CD4-positive, alpha-beta T cell treated with Interleukin-15 for 4 hours (primary cell): ENCODE measurements at places on chromosomes 3 and 15.

- DNase-seq: no peak
Observed at GRCh38 chr15:62503451-62503850, 338.4 kb upstream of the C2CD4B start.

DNA sequence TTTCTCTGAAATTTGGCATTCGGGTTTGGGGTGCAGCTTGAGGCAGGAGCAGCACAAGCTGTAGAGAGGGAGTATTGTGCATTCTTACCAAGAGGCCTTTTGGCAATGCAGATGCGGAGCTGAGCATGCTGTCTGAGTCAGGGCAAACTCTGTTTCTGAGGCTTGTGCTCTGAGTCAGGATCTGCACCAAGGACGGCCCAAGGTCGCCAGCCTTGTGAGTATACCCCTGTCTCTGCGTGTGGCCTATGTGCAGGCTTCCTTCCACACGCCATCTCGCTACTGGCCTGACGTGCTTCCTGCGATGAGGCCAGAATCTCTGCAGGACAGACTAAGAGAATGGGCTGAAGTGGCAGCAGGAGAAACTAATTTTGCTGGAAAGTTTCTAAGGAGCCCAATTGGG is 83.8 kb upstream of the ROPN1 start:
- DNase-seq: no peak

DNA sequence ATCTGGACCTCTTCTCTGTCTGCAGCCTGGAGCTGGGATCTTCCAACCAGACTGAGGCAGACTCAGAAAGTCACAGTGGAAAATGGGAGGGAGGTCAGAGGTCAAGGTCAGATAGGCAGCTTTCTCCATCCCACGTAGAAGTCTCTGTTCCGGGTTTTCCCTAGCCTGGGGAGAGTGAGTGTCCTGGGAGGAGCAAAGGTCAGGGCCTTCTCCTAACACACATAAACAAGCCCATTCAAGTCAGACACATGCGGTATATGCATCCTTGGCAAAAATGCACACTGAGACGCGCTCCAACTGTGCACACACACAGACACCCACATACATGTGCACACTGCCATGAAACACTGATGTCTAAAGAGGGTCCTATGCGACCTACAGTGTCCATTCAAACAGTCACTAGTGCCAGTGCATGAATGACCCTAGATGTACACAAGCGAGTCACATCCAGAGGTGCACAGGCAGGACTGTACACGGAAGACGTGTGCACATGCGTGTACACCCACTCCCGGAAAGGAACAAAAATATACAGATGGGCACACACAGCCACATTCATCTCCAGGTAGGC is 681 bp downstream of the TWF2 start:
- no peak for DNase-seq

GRCh38 chr15:95866711-95867440 is 463.6 kb upstream of the NR2F2 start:
- no peak for DNase-seq

- no peak for DNase-seq
Observed at GRCh38 chr3:15606434-15606891, 4.9 kb downstream of the BTD start.

DNA sequence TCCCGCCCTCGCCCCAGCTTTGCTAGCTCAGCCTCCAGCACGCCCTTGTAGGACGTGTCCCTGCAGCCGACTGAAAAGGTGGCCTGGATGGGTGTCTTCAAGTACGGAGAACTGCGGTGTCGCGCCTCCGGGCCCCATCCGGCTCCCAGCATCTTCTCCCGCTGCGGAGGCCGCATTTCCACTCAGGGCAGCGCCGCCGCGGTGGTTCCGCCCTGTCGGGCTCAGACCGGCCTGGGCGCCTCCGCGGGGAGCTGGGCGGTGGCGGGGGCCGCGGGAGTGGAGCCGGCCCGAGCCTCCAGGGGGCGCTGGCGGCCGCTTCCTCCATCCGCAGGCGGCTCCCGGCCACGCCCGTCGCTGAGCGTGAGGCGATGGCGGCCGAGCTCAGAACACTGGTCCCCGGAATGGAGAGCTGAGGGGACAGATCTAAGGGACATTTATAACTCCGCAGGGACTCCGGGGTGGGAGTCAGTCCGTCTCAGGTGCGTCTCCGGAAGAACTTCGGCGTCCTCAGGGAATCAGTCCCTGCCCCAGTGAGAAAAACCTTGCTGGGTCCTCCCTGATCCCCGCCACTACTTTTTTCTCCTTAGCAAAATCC is 13.6 kb upstream of the SMCO1 start:
- DNase-seq: peak; percentile 74

DNA sequence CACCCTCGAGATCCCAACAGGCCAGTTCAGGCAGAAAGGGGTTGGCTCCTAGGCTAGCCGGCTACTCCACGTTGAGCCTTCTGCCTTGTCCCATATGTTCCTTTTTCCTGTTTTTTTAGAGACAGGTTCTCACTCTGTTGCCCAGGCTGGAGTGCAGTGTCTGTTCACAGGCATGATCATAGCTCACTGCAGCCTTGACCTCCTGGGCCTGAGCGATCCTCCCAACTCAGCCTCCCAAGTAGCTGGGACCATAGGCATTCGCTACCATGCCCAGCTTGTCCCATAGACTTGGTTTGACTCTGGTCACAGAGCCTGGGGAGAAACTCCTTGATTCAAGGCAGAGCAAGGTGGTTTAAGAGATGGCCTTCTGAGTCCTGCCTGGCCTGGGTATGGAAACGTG is 32.3 kb downstream of the ZNF710 start:
- no peak for DNase-seq

GRCh38 chr15:96462768-96463750 is 132.6 kb downstream of the NR2F2 start:
- no peak for DNase-seq

DNA sequence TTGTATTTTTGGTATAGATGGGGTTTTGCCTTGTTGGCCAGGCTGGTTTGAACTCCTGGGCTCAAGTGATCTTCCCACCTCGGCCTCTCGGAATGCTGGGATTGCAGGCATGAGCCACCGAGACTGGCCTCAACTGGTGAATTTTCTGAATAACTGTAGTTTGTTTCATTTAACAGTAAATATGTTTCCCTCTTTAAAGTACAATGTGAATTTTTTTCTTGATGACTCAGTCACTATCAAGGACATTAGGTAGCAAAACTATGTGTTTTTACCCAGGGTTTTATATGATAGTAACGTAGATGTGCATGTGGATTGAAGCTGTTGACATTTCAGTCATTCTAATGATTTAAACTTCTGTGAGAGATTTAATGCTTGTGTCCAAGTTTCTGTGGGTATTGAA is 40.2 kb upstream of the MAPKBP1 start:
- no peak for DNase-seq

DNA sequence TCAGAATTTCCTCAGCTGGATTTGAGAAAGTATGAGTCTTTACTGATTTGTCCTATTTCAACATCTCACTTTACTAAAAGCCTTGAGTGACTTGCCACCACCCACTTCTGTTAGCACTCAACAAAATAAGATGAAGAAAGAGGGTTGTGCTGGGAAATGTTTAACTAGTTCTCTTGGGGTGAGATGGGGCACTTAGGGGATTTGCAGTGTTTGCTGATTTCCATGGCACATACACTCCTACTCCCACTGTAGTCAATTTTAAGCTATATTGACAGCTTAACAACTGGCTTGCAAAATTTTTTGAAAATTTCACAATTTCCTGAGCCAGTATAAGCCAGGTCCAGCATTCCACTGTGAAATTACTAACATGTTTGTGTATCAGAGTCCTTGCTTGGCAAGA is 463.1 kb upstream of the ARHGEF26 start:
- DNase-seq: no peak

DNA sequence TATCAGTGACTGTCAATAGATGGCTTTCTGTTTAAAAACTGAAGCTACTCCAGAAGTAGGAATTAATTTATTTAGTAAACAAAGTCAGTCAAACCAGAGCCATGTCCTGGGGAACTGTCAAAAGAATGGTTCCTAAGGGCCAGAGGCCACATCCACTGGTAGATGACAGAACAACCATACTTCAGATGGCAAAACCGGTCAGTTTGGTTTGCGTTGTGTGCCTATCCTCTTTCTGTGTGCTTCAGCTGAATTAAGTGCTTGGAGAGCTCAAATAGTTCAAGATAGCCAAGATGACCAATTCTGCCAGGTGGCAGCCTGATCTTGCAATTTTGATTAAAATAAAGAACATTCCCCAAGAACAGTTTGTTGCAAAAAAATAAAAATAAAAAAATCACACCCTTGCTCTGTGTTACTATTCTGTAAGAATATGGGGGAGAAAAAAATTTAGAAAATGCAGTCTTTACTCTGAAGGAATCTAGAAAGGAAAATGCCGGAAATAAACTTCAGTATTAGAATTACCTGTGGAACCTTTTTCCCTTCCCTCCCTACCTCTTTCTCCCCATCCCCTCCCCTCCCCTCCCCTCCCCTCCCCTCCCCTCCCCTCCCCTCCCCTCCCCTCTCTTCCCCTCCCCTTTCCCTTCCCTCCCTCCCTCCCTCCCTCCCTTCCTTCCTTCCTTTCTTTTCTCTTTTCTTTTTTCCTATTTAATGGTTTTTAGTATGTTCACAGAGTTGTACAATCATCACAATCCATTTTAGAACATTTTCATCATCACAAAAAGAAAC is 2.5 kb downstream of the MAP3K13 start:
- DNase-seq: no peak

DNA sequence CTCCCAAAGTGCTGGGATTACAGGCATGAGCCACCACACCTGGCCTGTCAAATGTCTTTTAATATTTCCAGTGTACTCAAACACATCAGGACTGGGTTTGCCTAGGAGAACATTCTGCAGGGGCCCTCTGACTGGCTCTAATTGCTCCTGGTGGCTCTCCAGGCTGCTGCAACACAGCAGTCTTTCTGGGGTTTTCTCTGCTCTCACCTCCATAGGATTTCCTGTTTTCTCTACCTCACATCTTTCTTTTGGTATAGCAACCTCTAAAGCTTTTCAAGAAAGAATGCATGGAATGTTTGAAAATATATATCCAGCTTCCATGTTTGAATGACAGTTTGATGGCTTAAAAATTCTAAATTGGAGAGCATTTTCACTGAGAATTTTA is 83.3 kb upstream of the IGSF10 start:
- DNase-seq: no peak

- DNase-seq: peak; percentile 71
Observed at GRCh38 chr15:91320101-91320500, 220.0 kb downstream of the SV2B start.

DNA sequence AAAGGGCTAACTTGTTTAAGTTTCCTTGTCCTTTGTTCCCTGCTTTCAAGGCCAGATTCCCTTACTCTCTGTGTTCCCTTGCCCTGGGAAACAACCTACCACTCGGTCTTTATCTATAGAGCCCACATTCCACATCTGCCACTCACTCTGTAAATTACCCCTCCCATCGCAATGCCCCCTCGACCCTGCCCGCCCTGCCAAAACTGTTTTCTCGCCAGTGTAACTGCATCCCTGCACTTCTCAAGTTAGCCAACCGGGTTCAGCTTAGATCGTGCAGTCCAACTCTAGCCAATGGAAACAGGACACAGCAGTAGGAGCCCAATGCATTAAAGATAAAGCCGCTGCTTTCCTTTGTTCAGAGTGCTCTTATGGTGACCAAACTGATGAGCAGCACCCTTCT is 263.6 kb downstream of the TBL1XR1 start:
- no peak for DNase-seq

- DNase-seq: no peak
Observed at GRCh38 chr3:12990781-12991480, 82.3 kb downstream of the IQSEC1 start.
